ENCODE measurements at places on chromosomes 4 and X.
A peak's percentile ranks its signal among the peaks of the same experiment; 100 is the strongest.

- DNase-seq, result no peak
Measured at GRCh38 chr4:146285037-146285436, 70.7 kb downstream of the REELD1 start.

- DNase-seq, result peak; percentile 75
Measured at GRCh38 chr4:168831919-168832762, 177.9 kb downstream of the CBR4 start.

DNA sequence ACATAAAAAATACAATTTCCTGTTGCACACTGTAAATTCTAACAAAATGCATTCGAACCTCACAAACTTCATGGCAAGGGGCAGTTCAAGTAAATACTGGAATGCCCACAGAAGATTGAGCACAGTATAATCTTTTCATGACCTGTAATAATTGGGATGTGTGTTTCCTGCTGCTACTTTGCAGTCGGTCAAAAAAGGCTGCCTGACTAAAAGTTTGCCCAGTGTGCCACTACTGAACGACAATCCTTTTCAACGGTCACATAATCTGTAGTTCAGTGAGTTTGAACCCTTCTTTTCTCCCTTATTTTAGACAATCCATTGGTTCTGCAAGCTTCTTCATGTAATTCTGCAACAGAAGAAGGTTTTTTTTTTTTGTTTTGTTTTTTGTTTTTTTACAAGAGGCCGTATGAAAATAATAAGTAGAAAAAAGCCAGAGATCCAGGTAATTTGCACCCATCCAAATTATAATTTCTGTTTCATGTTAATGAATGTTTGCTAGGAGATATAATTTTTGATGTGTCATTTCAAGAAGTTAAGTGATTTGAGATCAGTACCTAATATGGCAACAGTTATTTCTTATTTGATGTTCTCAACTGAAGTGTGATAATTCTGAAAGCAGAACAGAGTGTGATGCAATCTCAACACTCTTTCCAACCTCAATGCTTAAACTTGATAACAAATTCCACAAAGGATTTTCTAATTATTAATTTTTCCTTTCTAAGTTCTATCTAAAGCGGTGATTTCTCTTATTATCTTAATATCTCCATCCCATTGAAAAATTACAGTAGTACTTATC, 237.6 kb downstream of the FSTL5 start:
- no peak for DNase-seq

DNA sequence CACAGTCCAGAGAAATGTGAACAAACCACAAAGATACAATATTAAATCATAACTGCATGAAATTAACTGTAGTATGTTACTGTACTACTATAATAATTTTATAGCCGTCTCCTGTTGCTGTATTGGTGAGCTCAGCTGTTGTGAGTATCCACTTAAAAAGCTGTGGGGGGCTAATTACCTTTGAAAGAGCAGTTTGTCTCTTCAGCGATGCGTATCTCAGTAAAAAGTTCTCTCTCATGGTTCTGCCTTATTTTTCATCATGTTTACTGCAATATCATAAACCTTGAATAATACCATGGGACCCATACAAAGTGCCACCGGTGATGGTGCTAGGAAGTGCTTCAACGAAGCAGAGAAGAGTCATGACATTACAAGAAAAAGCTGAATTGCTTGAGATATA, 8.4 kb upstream of the MSMO1 start:
- DNase-seq, result no peak

- DNase-seq, result peak; percentile 19
Measured at GRCh38 chrX:39627257-39627656, 470.5 kb downstream of the BCOR start.

DNA sequence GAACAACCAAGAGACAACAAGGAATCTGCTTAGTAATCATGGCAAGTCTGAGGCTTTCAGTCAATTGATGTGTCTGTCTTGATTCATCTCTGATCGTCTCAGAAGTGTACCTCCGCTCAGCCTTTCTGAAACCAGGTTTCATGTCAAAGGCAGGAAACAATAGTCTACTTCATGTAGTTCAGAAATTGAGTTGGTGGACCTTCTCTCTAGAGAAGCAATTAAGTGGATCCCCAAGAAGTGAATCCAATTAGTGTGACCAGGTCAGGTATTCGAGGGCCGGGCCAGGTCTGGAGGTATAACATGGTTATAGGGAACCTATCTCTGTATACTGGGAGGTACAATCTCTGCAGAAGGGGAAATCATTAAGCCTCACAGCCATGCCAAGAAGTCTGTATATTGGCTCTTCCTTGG, 32.0 kb downstream of the DAPP1 start:
- DNase-seq, result no peak

- DNase-seq, result no peak
Measured at GRCh38 chrX:41870719-41871151, 52.6 kb downstream of the CASK start.

DNA sequence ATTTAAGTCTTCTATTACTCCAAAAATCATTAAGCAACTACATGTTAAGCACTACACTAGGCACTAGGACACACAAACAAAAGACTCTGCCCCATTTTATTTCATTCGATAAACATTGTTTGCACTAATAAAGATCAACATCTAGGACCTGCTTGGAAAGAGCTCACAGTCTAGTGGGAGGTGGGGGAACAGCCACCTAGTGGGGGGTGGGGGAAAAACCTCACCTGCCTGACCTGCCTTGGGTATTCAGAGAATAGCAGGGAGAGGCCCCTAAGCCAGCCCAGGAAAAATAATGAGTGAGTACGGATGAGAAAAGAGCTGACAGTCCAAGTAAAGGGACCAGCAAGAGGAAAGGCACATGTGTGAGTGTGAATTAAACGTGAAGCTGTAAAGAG, 52.2 kb downstream of the PRDM5 start:
- no peak for DNase-seq

- DNase-seq, result no peak
Measured at GRCh38 chrX:68807818-68808217, 21.0 kb upstream of the EFNB1 start.

- peak; percentile 28 for DNase-seq
Measured at GRCh38 chr4:77358315-77358928, 201.4 kb downstream of the CCNG2 start.

GRCh38 chr4:26978387-26979053, 117.9 kb downstream of the STIM2 start:
- no peak for DNase-seq

GRCh38 chr4:153409412-153409811, 56.7 kb upstream of the TMEM131L start:
- peak; percentile 39 for DNase-seq

DNA sequence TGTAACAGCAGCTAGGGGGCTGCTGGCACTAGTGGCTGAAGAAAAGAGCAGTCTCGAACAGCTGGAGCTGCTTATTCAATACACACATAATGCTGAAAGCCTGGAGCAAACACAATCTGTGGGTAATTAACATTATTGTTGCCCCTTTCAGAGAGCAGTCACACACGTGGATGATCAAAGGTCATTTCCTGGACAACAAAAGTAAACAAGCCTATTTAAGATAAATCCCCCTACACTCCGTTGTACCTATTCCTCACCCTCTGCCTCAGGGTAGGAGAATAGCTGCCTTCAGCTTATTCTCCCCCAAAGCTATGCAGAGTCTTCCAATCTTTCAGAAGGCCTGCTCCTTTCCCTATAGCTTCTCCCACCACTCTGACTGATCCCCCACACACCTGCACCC, 803.9 kb downstream of the C4orf33 start:
- no peak for DNase-seq

DNA sequence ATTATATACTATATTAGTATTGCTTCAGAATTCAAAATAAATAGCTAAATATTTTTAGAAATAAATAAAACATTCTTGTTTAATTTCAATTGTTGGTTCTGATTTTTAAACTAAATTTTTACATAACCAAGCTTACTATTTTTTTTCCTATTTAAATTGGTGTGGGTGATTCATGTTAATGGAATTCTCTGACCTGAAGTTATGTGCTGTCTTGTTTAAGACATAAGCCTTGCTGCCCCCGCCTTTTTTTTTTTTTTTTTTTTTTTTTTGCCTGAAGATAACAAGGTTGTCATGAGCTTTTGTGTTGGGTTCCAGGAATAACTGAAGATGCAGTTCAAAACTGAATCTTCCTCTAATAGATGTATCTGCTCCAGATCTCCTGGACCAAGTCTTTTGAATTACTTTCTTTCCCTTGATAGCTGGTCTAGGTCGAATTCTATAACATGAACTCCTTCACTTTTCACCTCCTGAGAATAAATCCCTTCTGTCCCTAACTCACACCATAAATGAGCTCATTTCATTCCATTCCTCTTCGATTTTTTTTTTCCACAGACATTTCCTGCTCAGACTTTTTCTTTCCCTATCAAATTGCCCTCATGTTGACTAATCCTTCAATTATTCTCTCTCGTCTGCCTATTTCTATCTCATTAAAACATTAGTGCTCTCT, 261.5 kb upstream of the FTHL17 start:
- DNase-seq, result no peak

- no peak for DNase-seq
Measured at GRCh38 chr4:1285151-1285789, 4.4 kb upstream of the MAEA start.

All from K562 (cell line).